ENCODE measurements at places on chromosomes 7 and 10. TPM values are rescaled to one million over a fixed set of nuclear protein-coding genes. Genes with fewer than 3 reads are reported as not detected.
A peak's percentile ranks its signal among the peaks of the same experiment; 100 is the strongest.

- DNase-seq = no peak
- no peaks in the 10 kb centered on the region for H3K36me3 ChIP-seq
- peaks cover 5% of the 10 kb centered on the region for H3K27me3 ChIP-seq
- H3K27ac ChIP-seq = no peak overlapping the region
Observed at GRCh38 chr10:71736570-71736952, 17.0 kb upstream of the C10orf105 start.

DNA sequence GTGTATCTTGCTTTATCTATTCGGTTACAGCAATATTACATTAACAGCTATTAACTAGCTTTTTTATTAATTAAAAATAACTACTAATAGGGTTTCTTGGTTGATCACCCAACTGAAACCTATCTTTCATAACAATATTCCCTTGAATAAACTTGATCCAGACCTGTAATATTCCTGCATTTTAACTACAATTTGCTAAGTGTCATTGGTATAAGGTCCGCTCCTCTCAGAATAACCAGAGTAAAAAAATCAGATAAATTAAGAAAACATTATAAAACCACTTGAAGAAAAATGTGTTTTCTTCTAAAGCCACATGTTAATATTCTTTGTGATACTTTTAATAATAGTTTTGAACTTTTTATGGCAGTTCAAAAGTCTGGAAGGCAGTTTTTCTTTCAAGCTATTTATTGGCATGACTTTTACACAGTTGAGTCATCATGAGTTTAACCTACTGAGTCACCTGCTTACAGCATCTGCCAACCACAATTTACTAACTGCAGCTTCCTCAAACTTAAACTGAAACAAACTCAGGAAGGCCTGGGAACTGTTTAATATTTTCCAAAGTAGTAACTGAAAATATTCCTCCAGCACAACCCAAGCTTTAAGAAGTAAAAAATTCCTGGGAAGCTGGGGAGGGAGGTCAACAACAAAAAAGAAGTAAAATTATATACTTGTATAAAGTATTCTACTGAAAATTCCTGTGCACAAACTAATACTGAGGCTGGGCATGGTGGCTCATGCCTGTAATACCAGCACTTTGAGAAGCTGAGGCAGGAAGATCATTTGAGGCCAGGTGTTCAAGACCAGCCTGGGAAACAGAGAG, 103.2 kb downstream of the NRBF2 start:
- H3K4me3 ChIP-seq = no peak overlapping the region
- H3K27me3 ChIP-seq = no peaks in the 10 kb centered on the region
- peak overlapping the region; percentile 42 for H3K27ac ChIP-seq
- peak; percentile 80 for DNase-seq

- H3K4me1 ChIP-seq = no peaks in the 10 kb centered on the region
- H3K27ac ChIP-seq = no peak overlapping the region
- H3K27me3 ChIP-seq = no peaks in the 10 kb centered on the region
- no peak for DNase-seq
- H3K36me3 ChIP-seq = no peaks in the 10 kb centered on the region
Observed at GRCh38 chr10:106997721-106998120, 166.8 kb downstream of the SORCS1 start.

GRCh38 chr10:15439341-15439842, 68.3 kb upstream of the FAM171A1 start:
- no peak overlapping the region for H3K27ac ChIP-seq
- no peaks in the 10 kb centered on the region for H3K27me3 ChIP-seq
- H3K4me1 ChIP-seq = peaks cover 7% of the 10 kb centered on the region
- peak; percentile 77 for DNase-seq
- H3K36me3 ChIP-seq = no peaks in the 10 kb centered on the region
- H3K4me3 ChIP-seq = peak overlapping the region; percentile 59

DNA sequence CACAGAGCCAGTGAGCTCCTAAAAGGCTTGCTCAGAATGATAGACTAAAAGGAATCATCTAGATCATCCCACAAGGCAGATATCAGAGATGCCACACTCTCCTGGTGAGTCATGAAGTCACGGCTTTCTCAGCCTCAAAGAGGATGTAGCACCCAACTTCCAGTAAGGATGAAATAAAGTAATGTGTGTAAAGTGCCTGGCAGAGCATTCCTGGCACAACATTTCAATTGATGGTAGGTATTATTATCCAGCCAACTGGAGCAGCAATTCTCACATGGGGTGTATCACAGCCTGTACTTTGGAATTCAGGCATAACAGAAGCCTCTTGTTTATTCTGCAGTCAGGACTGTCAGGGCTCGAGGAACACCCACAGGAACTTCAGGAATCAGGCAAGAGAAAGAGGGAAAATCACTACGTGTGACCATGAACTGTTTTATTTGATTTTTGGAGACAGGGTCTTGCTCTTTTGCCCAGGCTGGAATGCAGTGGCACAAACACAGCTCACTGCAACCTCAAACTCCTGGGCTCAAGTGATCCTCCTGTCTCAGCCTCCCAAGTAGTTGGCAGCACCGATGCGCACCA, 5.3 kb upstream of the NAT16 start:
- H3K27me3 ChIP-seq = peaks cover 8% of the 10 kb centered on the region
- DNase-seq = peak; percentile 64
- H3K4me1 ChIP-seq = peaks cover 4% of the 10 kb centered on the region
- H3K4me3 ChIP-seq = no peak overlapping the region
- no peak overlapping the region for H3K27ac ChIP-seq
- no peaks in the 10 kb centered on the region for H3K36me3 ChIP-seq

GRCh38 chr7:45026984-45027773, 27.2 kb downstream of the CCM2 start:
- peaks cover 6% of the 10 kb centered on the region for H3K36me3 ChIP-seq
- no peak overlapping the region for H3K4me3 ChIP-seq

DNA sequence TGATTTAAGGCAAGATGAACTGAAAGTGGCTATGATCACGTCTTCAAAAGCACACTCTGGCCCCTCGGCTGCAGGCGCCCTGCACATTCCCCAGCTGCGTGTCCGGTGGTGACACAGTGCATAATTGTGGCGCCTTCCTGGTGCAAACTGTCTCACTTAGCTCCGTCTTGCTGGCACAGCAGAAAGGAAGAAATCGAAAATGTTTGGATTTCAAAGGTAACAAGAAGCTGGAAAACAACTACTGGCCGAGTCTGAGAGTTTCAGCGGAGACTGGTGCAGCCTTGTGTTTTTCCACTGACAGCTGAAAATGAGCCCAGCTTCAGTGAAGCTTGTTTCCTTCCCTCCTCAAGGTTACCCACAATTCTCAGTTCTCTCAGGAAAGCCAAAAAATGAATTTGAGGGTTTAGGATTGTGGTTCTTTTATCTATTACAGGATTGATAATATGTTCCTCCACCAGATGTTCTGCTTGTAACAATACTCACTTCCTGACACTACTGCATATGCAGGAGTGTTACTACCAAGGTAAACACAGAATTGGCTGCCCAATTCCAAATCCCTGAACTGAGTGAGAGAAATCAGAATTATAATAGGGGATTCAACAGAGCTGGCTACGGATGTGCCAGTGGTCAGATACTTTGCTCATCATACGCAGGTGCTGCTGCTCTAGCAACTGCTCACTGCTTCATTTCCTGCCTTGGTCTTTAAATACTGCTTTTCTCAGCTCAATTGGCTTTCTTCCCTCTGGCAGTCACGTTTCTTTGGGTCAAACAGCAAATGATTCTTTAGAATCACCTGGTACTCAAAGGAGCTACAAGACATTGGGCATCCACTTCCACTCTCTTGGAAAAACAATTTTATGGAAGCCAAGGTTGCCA, 63.7 kb downstream of the TRUB1 start:
- peaks cover 14% of the 10 kb centered on the region for H3K4me1 ChIP-seq
- no peaks in the 10 kb centered on the region for H3K27me3 ChIP-seq
- H3K4me3 ChIP-seq = peak overlapping the region; percentile 71
- no peak overlapping the region for H3K27ac ChIP-seq
- no peaks in the 10 kb centered on the region for H3K36me3 ChIP-seq
- DNase-seq = peak; percentile 70

DNA sequence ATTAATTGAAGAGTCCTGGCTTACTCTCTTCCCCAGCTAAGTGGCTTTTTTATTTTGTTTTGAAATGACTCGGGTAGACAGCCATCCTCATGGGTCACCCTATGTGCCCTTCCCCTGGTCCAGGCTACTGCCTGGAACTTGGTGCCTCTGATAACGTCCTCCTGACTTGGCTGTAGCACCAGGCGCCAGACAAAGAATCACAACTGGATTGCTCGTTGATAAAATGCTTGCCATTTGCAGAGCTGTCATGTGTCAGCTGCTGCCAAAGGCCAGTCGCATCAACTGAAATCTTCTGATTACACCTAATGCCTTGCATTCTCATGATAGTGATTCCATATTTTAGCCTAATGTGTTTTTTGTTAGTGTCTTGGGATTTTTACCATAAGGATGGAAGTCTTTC, 27.4 kb upstream of the ABLIM1 start:
- peak overlapping the region; percentile 53 for H3K27ac ChIP-seq
- DNase-seq = no peak
- peaks cover 16% of the 10 kb centered on the region for H3K4me1 ChIP-seq
- peaks cover 8% of the 10 kb centered on the region for H3K27me3 ChIP-seq
- H3K36me3 ChIP-seq = no peaks in the 10 kb centered on the region
- no peak overlapping the region for H3K4me3 ChIP-seq

GRCh38 chr7:135151533-135151932, 3.7 kb downstream of the TMEM140 start:
- no peak overlapping the region for H3K27ac ChIP-seq
- DNase-seq = no peak
- H3K27me3 ChIP-seq = no peaks in the 10 kb centered on the region
- no peaks in the 10 kb centered on the region for H3K36me3 ChIP-seq
- H3K4me3 ChIP-seq = no peak overlapping the region
- peaks cover 20% of the 10 kb centered on the region for H3K4me1 ChIP-seq

DNA sequence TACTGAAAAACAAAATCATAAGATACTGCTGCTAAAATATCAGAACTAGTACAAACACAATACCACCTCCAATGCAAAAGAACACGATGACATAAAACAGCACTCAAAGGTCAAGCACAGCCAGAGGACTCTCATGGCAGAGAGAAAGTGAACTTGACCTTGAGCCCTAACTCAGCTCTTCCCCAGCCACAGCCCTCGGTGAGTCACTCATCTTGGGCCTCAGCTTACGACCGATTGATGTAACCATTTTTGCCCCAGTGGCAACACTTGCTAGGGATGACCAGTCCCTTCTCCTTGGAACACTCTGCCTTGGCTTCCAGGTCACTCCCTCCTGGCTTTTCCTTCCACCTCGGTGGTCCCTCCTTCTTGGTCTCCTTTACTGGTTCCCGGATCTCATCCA, 77.8 kb downstream of the JAZF1 start:
- H3K4me3 ChIP-seq = no peak overlapping the region
- H3K27me3 ChIP-seq = no peaks in the 10 kb centered on the region
- no peaks in the 10 kb centered on the region for H3K36me3 ChIP-seq
- H3K4me1 ChIP-seq = peaks cover 16% of the 10 kb centered on the region
- peak; percentile 81 for DNase-seq

- H3K27ac ChIP-seq = no peak overlapping the region
- no peak overlapping the region for H3K4me3 ChIP-seq
- H3K27me3 ChIP-seq = no peaks in the 10 kb centered on the region
- no peaks in the 10 kb centered on the region for H3K4me1 ChIP-seq
- peak; percentile 61 for DNase-seq
Observed at GRCh38 chr10:69904533-69904932, 102.8 kb downstream of the COL13A1 start.

DNA sequence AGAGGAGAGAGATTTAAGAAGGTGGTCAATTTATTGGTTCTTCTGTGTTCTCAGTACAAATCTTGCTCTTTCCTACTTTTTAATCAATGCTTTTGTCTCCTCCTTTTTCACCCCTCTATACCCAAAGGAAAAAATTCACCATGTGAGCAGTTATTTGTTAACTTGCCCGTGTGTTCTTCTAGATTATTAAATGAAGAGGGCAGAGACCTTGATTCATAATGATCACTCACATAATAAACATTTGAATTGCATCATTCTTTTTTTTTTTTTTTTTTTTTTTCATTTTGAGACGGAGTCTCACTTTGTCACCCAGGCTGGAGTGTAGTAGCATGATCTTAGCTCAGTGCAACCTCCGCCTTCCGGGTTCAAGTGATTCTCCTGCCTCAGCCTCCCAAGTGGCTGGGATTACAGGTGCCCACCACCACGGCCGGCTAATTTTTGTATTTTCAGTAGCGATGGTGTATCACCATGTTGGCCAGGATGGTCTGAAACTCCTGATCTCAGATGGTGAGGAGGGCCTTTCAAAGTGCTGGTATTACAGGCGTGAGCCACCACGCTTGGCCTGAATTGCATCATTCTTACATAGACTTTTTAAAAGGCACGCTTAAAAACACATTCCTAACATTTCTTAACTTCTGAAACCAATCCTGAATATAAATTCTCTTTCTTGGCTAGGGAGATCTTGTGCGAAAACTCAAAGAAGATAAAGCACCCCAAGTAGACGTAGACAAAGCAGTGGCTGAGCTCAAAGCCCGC, 3.6 kb downstream of the GARS1 start:
- DNase-seq = no peak
- H3K36me3 ChIP-seq = peaks cover 45% of the 10 kb centered on the region
- no peak overlapping the region for H3K4me3 ChIP-seq
- H3K27ac ChIP-seq = peak overlapping the region; percentile 99
- H3K27me3 ChIP-seq = no peaks in the 10 kb centered on the region

DNA sequence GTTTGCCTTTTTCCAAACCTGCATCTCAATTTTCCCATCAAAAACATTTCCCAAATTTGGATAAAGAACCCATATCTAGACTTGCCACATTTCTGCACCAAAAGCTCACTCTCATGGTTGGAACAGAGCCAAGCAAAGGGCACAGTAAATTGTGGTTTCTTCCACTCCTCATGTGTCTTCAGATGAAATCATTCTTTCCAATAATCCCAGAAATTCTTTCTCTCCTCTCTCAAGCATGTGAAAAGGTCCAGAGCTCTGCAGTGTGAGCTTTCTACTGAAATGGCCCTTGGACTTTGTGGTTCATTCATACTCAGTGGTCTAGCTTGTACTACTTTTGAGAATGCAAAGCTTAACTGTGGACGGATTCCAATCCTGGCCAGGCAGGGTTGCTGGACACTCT, 19.8 kb downstream of the PRSS2 start:
- H3K36me3 ChIP-seq = no peaks in the 10 kb centered on the region
- H3K27ac ChIP-seq = no peak overlapping the region
- no peak for DNase-seq

Gene COL17A1
- total RNA-seq = under 0.01 TPM

Gene OR2A42
- total RNA-seq = not detected

Gene GIMAP5
- not detected for total RNA-seq

Gene MYOZ1
- total RNA-seq = not detected

Gene GTPBP4
- total RNA-seq = 27.1 TPM

Gene CDH23
- total RNA-seq = under 0.01 TPM
